NCI-H510A (cell line): ENCODE measurements at places on chromosomes 11 and 22.

DNA sequence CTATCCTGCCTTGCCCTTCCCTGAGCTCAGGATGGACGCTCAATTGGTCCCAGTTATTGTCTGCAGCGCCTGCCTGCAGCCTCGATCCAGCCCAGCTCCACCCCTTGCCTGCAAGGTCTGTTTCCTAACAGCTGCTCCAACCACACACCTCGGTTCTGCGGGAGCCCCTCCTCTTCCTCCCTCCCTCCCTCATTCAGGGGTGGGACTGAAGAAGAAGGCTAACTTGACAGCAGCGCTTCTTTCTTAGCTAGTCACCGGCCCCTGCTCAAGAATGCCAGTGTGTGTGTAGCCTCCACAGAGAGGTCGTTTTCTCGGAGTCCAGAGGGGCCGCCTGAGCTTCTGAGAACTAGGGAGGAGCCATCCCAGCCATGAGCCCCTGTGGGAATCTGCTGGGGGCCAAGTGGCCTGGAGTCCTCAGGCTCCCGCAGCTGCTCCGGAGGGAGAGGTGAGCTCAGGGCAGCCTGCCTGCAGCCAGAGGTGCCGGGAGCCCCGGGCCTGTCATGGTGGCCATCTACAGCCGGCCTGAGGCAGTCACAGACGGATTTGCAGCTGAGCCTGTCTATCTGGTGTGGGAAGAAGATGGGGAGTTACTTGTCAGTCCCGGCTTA is 36.1 kb downstream of the LIMK2 start:
- no peak for DNase-seq

GRCh38 chr22:45878901-45879551 is 97.9 kb downstream of the WNT7B start:
- no peak for DNase-seq

DNA sequence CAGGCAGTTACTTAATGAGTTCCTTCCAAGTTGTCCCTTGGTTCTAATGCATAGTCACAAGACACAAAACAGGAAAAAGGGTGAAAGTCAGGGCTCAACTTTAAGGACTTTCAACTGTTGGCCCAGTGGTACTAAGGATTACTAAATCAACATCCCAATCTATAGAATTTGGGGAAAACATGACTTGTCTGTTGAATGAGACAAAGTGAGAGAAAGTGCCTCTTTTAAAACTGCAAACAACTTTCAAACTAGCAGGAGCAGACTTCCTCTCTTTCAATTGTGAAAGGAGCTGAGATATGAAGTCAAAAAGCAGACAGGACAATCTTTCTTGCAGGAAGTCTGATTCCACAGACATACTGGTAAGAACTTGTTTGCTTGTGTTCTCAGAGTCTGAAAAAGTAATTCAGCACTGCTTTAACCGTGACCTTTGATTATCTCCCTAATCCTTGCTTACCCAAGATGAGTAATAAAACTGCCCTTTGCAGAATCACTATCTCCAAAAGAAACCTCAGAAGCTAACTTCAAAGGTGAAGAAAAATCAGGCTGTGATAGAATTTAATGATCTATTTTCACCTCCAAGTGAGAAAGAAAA is 960.7 kb upstream of the RAG2 start:
- DNase-seq, result no peak

GRCh38 chr11:17638311-17638710 is 81.1 kb upstream of the MYOD1 start:
- DNase-seq, result no peak

DNA sequence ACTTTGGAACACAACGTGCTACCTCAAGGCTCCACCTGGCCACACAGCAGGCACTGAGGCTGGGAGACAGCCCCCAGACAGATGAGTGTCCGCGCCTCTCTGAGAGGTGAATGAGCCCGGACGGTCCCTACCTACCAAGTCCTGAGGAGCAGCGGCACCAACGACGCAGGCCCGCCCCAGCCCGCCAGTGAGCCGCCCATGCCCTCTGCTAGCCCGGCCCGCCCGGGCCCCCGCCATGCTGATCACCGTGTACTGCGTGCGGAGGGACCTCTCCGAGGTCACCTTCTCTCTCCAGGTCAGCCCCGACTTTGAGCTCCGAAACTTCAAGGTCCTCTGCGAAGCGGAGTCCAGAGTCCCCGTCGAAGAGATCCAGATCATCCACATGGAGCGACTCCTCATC is at the start of gene DDI1:
DDI1 (plus strand) TSS at position 53 of the 400 bp plus-strand sequence; CDS start at position 236, 183 bp downstream.
- DNase-seq, result no peak

- no peak for DNase-seq
Measured at GRCh38 chr11:10444725-10445315, 10.2 kb upstream of the AMPD3 start.

GRCh38 chr11:76609736-76610370 is 60.7 kb downstream of the LRRC32 start:
- DNase-seq, result no peak

GRCh38 chr22:41023299-41023623 is 69.1 kb upstream of the EP300 start:
- no peak for DNase-seq

DNA sequence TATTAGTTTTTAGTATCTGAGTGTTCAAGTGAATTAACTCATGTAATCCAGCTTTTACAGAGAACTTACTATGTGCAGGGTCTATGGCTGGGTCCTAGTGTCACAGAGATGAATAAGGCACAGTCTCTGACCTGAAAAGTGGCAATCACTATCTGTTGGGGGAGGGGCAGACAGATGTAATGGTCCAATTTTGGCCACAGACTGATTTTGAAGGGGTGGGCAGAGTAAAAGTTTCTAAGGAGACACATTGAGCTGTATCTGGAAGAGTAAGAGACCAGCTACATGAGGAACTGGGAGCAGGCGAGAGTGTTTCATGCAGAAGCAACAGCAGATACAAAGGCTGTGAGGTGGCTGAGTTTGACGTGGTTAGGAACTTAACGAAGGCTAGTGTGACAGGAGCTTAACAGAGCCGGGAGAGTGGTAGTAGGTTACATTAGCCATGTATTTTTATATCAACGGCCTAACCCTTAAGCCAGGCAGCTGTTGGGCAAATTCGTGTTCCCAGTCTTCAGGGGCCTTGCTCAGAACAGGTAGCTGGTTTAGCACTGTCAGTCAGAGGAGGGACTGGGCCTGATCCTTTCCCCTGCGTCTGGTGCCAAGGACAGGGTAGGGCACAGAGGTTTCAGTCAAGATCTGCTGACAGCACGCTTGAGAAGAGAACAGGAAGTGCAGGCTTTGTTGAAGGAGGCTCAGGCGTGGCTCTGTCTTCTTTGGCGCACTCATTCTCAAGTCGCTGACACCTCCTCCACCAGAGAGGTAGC is 1.4 kb upstream of the STIM1 start:
- no peak for DNase-seq

- no peak for DNase-seq
Measured at GRCh38 chr22:47090591-47091245, 328.3 kb downstream of the TBC1D22A start.

DNA sequence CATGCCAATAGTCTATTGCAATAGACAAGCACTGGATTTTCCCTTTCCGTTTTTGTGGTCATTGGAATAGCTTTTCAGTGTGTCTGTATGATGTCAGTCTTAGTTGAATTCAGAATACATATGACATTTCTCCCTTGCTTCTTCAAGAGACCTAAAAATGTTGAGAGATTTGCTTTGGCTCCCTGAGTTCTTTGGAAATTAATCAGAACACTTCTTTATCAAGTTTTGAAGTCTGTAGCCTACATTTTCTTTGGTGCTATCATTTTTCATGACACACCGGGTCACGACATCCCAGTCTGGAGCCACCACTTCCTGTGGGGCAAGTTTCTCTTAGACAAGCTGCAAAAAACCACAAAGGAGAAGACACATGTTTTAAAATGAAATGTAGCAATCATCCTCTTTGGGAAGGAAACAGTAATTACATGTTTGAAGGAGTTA is 847.1 kb downstream of the OPCML start:
- DNase-seq, result no peak

DNA sequence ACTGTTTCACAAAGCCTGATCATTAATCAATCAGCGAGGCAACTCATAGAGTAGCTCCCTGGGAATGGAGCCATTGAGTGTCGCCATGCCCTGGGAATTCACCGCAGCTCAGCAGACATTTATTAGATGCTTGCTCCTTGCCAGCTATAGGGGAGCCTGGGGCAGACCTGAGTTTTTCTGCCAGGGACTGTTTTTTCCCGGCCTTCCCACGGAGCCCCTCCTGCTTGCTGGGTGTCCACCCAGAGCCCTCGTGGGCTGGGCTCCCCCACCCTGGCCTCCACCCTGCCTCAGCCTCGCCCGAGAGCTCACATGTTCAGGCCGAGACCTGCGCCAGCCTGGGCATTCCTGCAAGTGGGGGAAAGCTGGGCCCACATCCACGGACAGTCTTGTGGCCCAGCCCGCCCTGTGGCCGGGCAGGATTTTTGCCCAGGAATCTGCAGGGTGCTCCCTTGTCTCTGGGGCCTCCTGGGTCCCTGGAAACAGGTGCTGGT is 64.9 kb downstream of the SMIM38 start:
- no peak for DNase-seq

GRCh38 chr11:91794146-91794545 is 430.5 kb upstream of the FAT3 start:
- DNase-seq, result no peak

DNA sequence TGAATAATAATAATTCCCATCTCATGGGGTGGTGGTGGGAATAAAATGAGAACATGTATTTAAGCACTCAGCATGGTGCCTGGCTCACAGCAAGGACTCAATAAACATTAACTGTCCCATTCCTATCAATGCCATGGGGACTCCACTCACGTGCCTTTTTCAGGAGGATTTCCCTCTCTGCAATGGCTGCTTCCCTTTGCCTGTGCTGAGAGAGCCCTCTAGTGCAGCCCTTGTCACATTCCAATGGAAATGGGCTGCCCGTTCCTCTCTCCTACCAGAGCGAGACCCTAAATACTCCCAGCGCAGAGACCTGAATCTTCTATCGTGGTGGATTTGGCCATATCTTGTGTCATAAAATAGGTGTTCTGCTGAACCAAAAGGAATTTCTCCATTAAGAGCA is 621.5 kb upstream of the B3GAT1 start:
- no peak for DNase-seq

GRCh38 chr11:66326261-66327111 is 9.6 kb upstream of the CD248 start:
- no peak for DNase-seq

DNA sequence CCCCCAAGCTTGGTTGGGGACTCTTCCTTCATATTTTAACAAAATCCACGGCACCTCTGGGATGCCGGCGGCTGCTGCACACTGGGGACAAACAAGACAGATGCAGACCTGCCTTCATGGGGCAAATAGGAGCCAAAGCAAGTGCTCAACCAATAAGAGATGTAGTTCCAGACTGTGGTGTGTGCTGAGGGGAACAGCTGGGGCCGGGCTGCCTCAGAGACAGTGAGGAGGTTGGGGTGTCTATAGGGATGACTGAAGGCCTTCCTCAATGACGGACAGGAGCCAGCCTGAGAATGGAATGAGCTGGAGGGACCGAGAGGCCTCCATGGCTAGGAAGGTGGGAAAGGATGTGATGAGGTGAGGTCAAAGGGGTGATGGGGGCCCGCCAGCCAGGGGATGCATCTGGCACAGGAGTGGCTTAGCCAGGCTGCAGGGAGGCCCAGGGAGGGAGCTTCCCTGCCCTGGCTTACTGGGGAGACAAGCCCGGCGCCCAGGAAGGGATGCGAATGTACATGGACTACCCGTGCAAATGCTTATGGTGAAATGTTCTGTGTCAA is 10.3 kb upstream of the CTSD start:
- DNase-seq, result no peak

GRCh38 chr11:3886985-3887384 is 31.5 kb downstream of the STIM1 start:
- DNase-seq, result no peak
